ENCODE measurements at places on chromosomes 12 and 14.

DNA sequence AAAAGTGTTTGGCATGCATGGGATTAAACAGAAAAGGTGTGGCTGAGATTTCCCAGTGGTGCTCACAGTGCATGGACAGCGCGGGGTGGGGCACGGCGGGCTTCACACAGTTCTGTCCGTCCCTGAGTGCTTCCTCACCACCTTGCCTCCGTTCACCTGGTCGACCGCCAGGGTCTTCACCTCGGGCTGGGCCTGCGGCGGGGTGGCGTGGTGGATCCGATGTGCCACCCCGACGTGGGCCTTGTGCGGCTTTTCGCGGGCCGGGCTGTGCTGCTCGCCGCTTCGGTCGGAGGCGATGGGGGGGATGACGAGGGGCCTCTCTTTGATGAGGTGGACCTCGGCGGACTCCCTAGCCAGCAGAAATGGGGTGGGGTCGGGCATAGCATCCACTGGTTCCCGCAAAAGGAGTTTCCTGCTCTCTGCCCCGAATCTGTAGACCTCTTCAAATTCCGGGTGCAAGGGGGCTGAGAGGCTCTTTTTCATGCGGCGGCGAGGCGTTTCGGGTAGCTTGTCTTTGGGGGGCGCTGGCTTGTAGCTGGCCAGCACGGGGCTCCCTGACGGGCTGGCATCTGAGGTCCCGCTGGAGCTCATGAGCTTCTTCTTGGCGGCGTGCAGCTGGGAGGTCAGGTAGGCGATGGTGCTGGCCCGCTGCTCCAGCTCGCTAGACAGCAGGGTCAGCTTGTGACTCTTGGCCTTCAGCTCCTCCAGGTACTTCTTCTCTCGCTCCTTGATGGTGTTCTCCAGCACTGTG is 35.5 kb downstream of the CCDC92 start:
- DNase-seq = no peak

DNA sequence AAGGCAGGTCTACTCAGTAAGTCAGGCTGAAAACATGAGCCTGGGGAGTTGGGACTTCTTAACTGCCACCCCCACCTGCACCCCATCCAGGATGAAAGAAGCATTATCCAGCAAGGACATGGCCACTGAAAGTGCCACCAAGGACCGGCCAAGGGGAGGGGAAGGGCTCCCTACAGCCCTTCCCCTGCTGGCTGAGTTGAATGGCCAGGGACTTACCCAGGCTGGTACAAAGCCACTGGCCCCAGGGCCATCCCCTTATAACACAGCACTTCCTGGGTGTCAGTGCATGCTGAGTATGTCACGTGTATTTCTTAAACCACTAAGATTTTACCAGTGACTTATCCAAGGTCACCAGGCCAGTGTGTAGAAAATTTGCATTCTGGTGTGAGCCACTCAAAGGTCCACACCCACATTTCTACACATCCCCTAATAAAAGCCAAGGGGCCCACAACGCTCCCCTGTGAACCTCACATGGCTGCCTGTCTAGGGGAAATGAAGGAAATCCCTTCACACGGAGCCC is 29.3 kb upstream of the ZFP36L1 start:
- no peak for DNase-seq

DNA sequence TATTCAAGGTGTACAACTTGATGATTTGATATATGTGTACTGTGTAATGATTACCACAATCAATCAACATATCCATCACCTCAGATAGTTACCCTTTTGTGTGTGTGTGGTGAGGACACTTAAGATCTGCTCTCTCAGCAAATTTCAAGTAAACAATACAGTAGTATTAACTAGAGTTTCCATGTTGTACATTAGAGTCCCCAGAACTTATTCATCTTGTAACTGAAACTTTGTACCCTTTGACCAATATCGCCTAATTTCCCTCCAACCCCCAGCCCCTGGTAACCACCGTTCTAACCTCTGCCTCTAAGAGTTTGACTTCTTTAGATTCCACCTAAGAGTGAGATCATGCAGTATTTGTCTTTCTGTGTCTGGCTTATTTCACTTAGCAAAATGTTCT is 12.1 kb downstream of the ADCK1 start:
- DNase-seq = no peak

DNA sequence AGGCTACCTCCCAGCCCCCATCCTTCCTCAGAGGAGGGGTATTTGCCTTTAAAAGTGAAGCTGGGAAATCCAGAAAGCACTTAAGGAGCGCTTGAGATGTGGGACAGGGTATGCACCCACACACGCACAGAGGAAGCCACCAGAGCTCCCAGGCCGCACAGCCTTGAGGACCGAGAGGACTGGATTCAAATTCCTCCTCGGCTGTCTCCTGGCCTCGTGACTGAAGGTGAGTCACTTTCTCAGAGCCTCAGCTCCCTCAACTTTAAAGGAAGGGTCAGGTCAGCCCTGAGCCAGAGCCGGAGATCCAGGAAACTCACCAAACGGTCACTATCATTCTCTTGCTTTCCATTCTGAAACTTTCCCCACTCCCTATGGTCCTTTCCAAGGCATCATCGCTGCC is 37.6 kb downstream of the BCL11B start:
- no peak for DNase-seq

GRCh38 chr14:88929656-88930436 is 105.4 kb downstream of the TTC8 start:
- peak; percentile 8 for DNase-seq

DNA sequence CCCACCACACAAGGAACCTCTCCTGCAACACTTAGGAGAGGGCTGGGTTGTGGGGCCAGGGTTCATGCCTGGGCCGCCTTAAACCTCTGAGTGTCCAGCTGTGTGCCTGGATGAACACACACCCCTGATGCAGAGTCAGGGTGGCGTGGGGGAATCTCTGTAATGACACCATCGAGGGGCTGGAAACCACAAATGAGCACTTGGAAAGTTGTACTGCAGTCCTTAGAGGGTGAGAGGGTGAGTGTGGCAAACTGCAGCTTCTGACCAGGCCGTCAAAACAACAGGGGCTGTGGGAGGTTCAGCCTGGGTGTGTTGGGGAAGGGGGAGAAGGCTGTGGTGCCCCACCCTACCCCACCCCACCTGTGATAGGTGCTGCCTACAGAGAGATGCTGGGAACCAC is 12.4 kb upstream of the KRT5 start:
- no peak for DNase-seq

GRCh38 chr12:116257215-116257614 is 20.3 kb downstream of the MED13L start:
- no peak for DNase-seq

DNA sequence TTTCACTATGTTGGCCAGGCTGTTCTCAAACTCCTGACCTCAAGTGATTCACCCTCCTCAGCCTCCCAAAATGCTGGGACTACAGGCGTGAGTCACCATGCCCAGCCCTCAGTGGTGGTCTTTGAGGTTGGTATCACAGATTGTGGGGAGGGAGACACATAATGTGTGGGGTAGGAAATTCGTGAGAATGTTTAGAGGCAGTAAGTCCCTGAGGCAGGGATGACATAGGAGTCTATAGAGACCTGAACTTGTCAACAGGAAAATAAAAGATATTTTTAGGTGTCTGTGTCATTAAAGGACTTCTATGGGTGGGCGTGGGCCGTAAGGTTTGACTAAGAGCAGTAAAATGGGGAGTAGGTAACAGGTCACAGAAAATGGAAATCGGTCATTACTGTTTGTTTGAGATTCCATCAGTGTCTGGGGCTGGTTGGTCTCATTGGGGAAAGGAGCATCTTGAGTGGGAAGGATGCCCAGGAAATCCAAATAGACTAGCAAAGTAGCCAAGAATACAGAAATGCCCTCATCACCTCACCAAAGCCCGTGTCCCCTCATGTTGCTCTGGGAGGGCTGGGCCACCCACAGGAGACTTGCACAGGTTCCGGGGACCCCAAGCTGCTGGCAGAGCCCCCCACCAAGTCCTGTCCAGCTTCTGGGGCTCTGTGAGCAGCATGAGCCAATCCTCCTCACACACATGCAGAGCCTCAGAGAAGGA is 63.6 kb upstream of the BCL2L14 start:
- DNase-seq = peak; percentile 53

- DNase-seq = no peak
Measured at GRCh38 chr12:120943482-120943881, 34.9 kb upstream of the HNF1A start.

GRCh38 chr12:113097716-113098440 is 37.7 kb downstream of the RASAL1 start:
- DNase-seq = peak; percentile 16

GRCh38 chr14:72986214-72986613 is 40.7 kb downstream of the ZFYVE1 start:
- DNase-seq = no peak

- no peak for DNase-seq
Measured at GRCh38 chr12:7431993-7432685, 11.8 kb downstream of the CD163L1 start.

DNA sequence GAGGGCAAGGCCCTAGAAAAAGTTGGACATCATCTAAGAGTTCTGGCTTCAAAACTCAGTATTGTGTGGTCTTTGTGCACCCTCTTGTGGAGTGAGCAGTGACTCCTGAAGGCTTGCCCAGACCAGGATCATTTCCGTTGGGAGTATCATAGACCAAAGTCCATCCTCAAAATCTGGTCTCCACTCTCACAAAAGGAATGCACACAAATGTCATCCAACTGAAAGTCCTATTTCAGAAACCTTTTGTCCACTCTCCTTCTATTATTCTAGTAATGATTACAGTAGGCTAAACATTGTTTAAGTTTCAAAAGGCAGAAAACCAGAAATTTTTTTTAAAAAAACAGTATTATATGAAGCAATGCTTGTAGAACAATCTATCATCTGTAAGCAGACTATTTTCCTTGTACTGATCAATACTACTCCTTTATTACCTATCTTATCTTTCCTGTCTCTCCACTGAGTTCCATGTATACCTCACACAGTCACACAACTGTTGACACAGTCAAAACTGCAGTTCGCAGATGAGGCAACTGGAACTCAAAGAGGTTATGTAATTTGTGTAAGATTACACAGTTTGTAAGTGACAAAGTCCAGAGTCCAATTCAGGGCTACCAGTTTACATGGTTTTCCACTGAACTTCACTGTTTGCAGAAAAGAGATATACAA is 41.4 kb downstream of the COX16 start:
- DNase-seq = peak; percentile 68

DNA sequence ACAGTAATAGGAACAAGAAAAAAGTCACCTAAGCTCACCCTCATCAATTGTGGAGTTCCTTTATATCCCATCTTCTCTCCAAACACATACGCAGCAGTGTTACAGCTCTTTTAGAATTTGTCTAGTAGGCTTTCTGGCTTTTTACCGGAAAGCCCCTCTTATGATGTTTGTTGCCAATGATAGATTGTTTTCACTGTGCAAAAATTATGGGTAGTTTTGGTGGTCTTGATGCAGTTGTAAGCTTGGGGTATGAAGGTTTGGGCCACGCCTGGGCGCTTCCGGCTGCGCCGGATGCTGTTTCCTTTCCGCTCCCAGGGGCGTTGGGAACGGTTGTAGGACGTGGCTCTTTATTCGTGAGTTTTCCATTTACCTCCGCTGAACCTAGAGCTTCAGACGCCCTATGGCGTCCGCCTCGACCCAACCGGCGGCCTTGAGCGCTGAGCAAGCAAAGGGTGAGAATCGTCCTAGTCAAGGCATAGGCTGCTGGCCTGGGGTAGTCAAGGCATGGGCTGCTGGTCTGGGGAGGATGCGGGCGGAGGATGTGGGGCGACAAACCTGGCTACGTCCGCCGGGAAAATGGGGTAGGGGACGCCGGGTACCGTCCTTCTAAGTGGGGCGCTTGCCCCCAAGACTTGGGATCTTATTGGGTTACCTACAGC is at the start of the genes C12orf57 and RNU7-1:
C12orf57 (plus strand) TSS at position 301 of the 659 bp plus-strand sequence; CDS start at position 401, 100 bp downstream.
RNU7-1 (plus strand) TSS at position 95 of the 659 bp plus-strand sequence.
- DNase-seq = peak; percentile 83

Data from iris pigment epithelial cell (primary cell).